ENCODE measurements at places on chromosomes 13 and 19.

GRCh38 chr13:107117327-107118012 is 549.5 kb upstream of the ARGLU1 start:
- no peak for DNase-seq

GRCh38 chr19:33194532-33194885 is 379 bp downstream of the LRP3 start:
- no peak for DNase-seq

GRCh38 chr19:50490991-50491472 is 14.4 kb upstream of the GARIN5A start:
- DNase-seq = no peak

DNA sequence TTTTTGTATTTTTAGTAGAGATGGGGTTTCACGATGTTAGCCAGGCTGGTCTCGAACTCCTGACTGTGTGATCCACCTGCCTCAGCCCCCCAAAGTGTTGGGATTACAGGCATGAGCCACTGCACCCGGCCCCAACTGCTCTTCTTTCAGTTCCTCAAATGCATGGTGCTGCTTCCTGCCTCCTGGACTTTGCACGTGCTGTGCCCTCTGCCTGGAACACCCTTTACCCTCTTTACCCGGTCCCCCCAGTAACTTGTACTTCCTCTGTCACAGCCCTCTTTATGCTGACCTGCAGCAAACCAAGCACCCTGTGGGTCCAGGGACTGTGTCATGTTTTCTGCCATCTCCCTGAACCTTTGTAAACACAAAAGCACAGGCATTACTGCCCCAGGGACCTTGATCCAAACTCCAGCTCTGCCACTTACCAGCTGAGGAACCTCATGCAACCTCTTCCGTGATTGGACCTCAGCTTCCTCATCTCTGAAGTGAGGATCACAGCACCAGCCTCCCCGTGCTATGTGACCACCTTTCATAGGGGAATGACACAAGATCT is 3.8 kb downstream of the BLVRB start:
- DNase-seq = no peak

- no peak for DNase-seq
These were observed 9.1 kb downstream of the SOX21 start for GRCh38 chr13:94703271-94703670.

GRCh38 chr13:25871389-25872125 is 180.3 kb downstream of the SHISA2 start:
- DNase-seq = no peak

DNA sequence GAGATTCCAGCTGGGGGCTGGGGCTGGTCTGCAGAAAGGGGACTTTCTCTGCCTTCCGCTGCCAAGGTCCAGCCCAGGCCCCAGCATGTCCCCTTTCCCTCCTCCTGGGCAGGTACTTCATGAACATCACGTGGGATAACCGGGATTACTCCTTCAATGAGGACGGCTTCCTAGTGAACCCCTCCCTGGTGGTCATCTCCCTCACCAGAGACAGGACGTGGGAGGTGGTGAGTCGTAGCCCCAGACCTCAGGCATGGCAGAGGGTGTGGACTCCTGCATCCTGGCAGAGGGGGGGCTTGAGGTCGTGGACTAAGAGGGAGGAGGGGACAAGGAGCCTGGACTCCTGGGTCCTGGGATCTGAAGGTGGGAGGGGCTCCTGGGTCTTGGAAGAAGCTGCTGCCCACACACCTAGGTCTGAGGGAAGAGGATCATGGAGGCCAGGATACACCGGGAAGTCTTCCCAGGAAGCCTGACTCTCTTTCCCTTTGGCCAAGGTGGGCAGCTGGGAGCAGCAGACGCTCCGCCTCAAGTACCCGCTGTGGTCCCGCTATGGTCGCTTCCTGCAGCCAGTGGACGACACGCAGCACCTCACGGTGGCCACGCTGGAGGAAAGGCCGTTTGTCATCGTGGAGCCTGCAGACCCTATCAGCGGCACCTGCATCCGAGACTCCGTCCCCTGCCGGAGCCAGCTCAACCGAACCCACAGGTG is 20.6 kb downstream of the GRIN2D start:
- DNase-seq = no peak

DNA sequence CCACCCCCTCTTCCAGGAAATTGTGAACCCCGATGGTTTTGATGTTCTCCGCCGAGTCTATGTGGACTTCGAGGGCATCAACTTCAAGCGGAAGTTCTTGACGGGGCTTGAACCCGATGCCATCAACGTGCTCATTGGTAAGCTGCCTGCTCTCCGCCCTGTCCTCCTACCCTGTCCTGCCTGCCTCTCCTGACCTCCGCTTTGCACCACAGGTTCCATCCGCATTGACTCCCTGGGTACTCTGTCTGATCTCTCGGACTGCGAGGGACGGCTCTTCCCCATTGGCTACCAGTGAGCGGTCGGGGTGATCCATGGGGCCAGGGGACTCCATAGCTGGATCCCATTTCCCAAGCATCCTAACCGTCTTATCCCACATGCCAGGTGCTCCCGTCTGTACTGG is 11.9 kb downstream of the IGFLR1 start:
- DNase-seq = no peak

DNA sequence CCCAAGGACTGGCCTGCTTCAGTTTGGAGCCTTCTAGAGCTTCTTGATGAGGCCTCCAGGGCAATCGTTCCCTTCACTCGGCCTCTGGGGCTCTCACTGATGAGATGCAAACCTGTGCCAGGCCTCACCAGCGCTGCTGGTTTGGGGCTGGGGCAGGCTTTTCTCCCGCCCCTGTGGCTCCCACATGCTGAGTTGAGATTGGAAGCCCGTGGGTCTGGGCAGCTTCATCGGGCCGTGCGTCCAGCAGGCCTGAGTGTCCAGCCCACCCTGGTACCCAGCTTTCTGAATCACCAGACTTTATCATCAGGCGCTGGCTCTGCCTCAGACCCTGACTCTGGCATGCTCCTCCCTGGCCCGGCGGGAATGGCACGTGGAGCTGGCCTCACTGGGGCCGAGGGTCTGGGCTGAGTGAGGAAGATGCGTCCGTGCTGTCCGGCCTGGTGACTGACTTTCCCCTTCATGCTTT is 4.3 kb downstream of the CALM3 start:
- no peak for DNase-seq

GRCh38 chr13:93116809-93117208 is 109.8 kb upstream of the GPC6 start:
- DNase-seq = no peak

GRCh38 chr19:8695911-8696310 is 2.7 kb downstream of the ACTL9 start:
- DNase-seq = no peak

- DNase-seq = no peak
These were observed 6.4 kb downstream of the FLT1 start for GRCh38 chr13:28488376-28489005.

DNA sequence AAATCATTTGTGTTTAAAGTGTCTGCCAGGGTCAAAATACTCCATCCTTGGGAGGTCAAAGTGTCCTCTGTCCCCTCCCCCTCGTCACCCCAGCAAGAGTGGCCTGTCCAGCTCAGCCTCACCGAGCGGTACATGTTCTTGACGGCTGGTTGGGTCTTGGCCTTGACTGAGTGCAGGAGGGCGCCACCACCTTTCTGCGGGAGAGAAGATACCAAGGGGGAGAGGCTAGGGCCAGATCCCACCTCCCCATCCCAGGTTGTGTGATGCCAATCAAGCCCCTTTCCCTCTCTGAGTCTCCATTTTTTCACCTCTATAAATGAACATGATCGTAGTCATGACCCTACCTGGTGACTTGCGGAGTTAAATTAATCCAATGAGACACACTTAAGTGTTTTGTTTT is 6.1 kb downstream of the CRB3 start:
- DNase-seq = no peak

- DNase-seq = no peak
These were observed 141.6 kb downstream of the FGF14 start for GRCh38 chr13:102260256-102260655.

DNA sequence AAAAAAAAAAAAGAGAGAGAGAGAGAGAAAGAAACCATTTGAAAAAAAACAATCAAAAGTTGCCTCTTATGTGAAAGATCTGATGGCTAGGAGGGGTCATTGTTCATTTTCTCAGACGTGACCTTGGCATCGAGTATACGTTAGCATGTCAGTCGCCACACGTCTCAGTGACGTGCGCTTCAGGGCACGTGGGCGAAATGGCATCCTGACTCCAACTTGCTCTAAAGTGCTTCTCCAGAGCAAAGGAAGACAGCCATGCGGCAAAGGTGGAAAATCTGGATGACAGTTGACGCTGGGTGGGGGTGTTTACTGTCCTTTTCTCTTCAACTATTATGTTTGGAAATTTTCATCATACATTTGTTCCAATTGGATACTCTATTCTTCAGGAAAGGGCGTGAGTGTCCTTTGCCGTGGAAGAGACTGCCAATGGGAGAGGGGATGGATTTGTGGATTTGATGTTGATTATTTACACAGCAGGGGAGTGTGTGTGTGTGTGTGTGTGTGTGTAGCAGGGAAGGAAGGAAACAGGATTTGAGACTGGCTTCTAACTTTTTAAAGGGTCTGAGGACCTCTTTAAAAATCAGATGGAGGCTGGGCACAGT is 25.0 kb downstream of the KLF2 start:
- no peak for DNase-seq

DNA sequence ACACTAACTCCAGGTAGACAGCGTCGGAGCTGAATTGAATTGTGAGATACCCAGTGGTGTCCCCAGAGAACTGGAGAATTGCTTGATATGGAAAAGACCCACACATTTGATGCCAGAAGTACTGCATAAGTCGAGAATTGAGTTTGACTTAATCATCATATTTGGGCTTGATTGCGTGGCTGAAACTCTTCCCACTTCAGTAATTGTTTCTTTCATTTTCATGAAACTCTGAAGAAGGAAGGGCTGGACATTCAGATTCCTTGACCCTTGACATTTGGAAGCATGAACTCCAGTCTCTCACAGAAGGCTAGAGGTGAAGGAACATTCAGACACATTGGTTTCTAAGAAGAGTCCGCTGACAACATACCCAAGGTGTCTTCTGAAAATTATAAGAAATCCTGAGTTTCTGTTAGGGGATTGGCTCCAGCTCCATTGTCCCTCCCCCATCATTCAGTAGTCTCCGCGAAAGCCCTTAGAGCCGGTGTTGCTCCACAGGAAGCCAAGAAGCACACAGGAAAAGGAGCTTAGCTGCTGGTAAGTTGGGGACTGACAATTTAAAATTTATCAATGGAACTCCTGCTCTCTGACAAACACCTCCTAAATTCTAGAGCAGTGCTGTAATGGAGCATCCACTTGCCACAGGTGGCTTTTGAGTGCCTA is at the start of gene FPR2:
TSS of gene FPR2 (plus strand) at position 484 of the 660 bp plus-strand sequence. CDS start 7,479 bp downstream, outside the sequence.
- no peak for DNase-seq

DNA sequence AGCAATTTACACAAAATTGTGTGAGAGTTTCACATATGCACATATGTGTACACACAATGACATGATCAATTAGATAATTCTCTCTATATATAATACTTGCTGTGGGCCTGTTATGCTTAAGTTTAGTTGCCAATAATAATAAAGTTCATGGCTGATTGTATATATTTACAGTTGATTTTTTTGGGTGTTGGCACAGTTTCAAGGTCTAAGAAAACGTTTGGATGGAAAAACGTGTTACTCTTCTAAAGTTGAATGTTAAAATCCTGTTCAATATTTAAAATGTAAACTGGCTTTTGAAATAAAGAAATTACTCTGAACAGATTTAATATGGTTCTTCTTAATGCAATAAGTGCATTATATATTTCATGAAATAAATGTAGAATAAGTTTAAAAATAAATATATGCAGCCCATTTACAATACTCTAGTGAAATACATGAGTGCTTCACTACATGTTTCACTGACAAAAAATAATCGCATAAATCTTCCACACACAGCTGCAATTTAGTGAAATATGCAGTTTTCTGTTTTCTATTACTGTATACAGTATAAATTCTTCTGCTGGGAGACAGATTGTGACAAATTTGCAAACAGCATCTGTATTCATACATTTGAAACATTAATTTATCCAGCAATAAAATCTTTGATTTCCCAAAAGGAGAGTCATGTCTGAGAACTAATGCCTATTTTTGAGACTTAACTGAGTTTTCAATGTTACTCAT is 586.9 kb upstream of the KLHL1 start:
- DNase-seq = no peak

DNA sequence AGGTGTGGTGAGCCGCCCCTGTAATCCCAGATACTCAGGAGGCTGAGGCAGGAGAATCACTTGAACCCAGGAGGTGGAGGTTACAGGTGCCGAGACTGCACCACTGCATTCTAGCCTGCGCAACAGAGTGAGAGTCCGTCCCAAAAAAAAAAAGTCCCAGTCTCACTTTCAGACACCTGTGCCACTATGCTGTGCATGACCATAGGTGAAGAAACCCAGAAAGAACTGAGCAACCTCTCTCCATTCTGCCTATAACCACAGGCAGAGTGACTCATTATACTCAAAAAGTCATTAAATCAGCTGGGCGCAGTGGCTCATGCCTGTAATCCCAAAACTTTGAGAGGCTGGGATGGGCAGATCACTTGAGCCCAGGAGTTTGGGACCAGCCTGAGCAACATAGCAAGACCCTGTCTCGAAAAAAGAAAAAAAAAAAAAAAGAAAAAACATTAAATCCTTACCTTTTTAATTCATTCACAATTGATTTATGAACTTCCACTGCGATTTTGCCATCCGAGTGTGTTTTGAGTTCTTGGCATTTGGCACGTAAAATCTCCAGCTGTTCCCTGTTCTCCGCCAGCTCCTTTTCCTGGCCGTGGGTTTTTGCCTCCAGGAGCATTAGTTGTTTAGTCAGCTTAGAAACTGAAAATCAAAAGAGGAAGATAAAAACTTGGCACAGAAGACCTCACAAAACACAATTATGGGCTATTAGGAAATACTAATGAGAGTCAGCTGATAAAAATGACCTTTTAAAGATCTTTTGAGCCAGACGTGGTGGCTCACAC is 45.5 kb upstream of the SLC7A9 start:
- no peak for DNase-seq

GRCh38 chr13:42625611-42626010 is 51.7 kb downstream of the TNFSF11 start:
- DNase-seq = no peak

DNA sequence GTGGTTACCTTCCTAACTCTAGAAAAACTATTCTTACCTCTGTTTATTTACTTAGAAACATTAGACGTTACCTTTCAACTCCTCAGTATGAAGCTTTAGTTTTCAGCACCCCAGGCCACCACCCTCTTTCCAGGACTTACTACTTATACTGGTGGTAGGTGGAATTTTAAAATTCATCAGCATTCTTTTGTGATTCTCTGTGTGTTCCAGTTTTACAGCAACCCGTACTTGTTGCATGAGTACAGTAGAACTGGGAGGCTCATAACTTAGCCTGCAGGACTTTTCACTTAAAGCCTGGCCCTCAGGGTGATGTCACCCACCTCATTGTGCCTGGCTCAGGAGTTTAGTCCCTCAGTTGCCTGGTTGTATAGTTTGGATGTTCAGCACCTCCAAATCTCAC is 49.4 kb upstream of the ALOX5AP start:
- no peak for DNase-seq

- DNase-seq = peak; percentile 61
These were observed 15.2 kb upstream of the N4BP2L1 start for GRCh38 chr13:32443111-32443510.
